Fibroblast of lung (primary cell): ENCODE measurements at places on chromosomes 6 and 20. TPM values are rescaled to one million over a fixed set of nuclear protein-coding genes. Genes with fewer than 3 reads are reported as not detected.

Gene ADGRF5
- under 0.01 and 0.26 TPM in 2 replicates for total RNA-seq

Gene GPR63
- 0.51 and 3.0 TPM in 2 replicates for total RNA-seq

Gene SLC35F1
- under 0.01 and 0.17 TPM in 2 replicates for total RNA-seq

Gene C20orf144
- under 0.01 and 0.17 TPM in 2 replicates for total RNA-seq

Gene PSORS1C1
- total RNA-seq, result 0.66 and 1.8 TPM in 2 replicates

Gene NKX2-4
- not detected in 2 replicates for total RNA-seq

Gene MRS2
- 12.6 and 13.1 TPM in 2 replicates for total RNA-seq

- DNase-seq, result no peak
Measured at GRCh38 chr6:86152546-86152945, 509.9 kb upstream of the SYNCRIP start.

DNA sequence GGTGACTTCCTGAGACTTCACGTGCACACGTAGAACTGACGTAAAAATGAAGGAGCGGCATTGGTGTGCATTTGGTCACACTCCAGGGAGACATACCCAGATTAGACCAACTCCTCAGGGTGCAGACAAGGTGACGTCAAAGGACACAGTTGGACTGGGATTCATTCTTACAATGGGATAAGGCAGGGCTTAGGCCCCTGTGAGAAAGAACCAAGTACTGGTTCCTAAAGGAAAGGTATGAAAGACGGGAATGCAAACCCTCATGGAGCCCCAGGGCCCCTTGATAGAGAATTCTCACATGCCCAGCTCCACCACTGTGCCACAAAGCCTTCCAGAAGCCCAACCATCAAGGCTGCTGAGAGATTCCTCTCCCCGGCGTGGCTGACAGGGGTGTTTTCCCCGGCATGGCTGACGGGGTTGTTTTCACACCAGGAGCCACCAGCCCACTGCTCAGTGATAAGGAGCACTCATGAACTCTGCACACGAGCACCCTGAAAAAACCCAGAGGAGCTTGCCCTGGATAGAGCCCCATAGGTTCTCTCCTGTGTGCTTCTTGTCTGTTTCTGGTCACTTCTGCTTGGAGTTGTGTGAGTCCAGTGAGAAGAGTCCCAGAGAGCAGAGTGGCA lies 90.1 kb downstream of the CAP2 start:
- no peak for DNase-seq

DNA sequence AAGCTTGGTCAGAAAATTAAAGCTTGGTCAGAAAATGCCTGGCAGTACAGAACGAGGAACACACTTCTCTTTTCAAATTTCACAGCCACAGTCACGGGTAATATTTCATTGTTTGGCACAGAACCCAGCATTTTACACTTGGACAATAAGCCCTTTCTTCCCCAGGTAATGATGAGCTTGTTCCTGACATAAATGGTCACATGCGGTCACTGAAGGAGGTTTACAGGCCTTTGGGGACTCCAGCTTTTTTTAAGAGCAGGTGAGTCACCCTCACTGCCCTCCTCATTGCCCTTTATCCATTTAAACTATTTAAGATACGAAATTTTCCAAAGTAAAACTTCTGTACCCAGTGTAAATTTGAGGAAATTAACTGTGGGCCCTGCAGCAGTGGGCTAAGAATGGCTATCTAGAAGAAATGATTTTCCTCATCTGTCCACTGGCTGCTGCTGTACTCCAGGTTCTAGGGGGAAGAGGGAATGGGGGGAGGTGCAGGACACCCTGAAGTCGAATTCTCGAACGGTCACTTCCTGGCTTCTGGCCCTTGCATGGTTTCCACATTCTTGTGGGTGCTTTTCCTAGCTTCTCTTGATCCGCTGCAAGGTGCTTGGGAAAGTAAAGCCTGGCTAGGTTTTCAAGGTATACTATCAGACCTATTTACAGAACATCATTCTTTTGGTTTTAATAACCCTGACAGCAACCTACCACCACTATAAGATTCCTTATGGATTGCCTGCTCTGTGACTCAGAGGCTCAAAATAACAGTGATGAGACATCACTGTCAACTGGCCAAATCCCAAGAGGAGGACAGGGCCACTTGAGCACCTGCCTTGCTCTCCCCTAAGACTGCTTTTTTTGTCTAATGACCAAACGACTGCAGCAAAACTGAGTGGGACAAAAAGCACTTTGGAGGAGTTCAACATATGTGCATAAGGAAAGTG lies 75.8 kb downstream of the PREP start:
- DNase-seq, result peak; percentile 27

- peak; percentile 88 for DNase-seq
Measured at GRCh38 chr6:21887231-21888185, 294.0 kb downstream of the SOX4 start.

DNA sequence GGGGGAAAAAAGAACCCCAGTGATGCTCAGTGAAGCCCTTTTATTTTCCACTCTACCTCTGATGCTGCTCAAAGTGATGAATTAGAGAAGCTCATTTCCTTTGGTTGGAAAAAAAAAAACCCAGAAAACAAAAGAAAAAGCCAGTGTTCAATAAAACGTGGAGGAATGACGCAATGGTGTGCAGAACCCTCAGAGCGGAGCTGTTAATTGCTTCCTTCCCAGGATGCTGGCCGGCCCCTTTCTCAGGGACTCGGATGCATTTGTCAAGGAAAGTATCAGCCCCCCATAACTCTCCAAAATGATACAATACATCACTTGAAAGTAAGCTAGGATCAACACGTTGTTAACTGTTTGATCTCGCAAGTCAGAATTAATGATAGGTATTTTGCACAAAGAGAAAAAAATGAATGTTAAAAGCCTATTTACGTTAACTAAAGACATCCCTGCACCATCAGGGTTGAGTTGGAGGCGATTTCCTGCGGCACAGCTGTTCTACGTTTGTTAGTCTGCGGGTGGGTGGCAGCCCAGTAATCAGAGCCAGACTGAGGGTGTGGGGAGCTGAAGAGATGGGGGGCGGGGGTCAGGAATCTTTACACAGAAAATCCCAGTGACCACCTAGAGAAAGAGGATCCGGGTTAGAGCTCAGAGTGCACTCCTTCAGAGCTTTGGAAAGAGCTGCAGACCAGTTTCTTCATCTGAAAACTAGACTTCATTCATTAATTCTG lies 132.4 kb downstream of the BMP7 start:
- DNase-seq, result no peak

- DNase-seq, result peak; percentile 77
Measured at GRCh38 chr20:1816384-1817381, 78.5 kb upstream of the SIRPA start.

- no peak for DNase-seq
Measured at GRCh38 chr20:57002066-57002570, 264.3 kb downstream of the BMP7 start.

DNA sequence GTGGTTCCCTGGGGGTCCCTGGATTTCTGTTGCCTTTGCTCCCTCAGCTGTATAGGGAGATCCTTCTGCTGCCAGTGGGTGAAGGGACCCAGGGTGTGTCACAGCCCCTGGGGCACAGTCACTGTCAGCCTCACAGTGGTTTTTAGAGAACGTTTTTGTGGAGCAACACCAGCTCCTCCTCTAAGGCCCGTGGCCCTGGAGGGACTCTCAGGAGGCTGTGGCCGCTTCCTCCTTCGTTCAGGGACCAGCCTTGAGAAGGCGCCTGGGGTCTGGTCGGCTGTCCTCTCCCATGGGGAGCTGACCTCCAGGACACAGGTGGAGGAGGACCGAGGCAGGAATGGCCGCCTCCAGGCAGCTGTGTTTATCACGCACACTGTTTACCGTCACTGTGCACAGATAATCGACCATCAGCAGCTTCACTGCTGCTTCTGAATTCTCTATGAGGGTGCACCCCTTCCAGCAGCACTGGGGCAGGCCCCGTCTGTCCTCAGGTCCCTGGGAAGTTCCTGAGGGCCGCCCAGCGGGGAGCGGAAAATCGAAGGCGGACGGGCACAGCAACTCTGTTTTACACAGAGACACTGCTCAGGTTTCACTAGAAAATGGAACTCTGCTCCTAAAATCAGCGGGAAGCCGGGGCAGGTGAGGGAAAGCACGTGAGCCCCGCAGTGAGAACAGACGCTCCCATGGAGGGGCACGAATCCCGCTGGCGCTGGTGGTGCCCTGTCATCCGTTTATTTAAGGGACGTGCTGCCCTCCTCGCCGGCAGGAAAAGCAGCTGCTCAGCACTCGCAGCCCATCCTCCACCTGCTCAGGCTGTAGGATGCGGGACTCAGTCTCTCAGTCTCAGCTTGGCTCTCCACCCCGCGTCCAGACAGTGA lies 10.4 kb upstream of the FRMD1 start:
- no peak for DNase-seq

- DNase-seq, result no peak
Measured at GRCh38 chr20:10777710-10778109, 103.9 kb upstream of the JAG1 start.

DNA sequence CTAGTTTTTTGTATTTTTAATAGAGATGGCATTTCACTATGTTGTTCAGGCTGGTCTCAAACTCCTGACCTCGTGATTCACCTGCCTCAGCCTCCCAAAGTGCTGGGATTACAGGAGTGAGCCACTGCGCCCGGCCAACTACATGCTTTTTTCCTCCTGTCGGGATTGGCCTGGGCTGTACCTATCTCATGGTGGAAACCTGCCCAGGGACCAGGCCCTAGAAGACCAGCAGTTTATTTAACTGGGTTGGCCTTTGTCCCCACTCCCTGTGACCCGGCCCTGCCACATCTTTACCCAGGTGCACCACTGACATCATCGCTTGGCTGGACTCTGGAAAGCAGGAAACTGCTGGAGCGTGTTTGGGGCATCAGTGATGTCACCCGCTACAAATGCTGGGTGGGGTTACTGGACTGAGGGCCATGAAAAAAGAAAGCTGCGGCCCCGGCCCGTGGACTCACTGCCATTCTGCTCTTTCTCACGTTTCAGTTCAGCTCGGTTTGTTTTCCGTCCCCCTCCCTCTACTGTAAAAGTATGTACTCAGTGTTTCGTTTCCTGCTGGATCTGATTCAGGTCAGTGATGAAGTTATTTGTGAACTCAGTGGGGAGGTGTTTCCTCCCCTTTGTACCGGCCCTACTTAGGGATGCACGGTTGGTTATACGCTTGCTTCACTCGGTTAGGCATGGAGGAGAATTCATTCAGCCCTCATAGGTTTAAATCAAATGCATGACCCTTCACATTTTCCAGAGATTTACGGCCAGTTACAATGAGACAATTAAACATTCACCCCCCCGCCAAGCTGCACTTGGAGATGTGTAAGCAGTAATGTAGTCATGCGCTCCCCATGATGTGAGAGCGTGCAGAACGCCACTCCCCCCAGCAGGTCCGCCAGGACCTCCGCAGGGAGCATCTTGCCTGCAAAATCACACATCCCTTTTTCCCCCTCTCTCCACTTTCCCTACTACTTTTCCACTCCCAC lies 179.3 kb downstream of the MTHFD1L start:
- peak; percentile 89 for DNase-seq
